ENCODE measurements at places on chromosomes 4 and X.

DNA sequence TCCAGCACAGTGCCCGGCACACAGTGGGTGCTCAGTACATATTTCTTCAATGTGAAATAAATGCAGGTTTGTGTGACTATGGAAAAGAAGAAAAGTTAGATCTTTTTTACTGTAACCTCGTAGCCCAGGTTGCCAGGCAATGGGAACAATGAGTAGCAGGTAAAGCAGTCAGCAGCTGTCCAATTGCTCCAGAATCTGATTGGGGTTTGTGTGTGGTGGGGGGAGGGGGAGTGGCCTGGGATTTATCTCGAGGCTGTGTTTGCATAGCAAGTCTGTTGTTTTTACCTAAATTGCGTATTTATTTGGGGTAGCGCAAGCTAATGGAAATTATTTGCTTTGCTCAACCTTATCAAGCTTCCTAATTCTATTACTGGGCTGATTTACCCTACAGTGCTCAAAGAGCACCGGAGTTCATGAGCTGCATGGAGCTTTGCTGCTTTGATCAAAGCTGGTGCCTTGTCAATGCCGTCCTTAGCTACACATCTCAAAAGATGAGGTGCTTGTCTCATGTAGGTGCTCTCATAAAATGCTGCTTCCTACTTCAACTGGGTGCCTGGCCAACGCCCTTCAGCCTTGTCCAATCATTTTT is 145.0 kb upstream of the DGKK start:
- DNase-seq: no peak

DNA sequence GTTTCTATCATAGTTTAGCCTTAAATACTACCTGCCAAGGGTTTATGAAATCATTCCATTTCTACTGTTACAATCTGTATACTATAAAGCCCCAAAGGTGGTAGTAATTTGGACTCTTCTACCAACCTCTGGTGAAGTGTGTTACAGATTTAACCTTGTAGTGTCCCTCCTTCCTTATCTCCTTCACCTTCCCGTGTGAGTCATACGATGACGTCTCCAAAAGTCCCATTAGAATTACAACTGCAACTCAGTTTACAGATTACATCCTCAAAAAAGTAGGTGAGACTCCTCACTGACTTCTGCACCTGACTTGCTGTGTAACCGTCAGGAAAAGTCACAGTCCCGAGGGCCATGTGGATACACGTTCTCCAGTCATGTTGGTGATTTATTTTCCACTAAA is 219.0 kb downstream of the DCTD start:
- no peak for DNase-seq

- no peak for DNase-seq
These were observed 26.1 kb downstream of the OTOP1 start for GRCh38 chr4:4200624-4201023.

- no peak for DNase-seq
These were observed 16.7 kb upstream of the AREG start for GRCh38 chr4:74428276-74428675.

DNA sequence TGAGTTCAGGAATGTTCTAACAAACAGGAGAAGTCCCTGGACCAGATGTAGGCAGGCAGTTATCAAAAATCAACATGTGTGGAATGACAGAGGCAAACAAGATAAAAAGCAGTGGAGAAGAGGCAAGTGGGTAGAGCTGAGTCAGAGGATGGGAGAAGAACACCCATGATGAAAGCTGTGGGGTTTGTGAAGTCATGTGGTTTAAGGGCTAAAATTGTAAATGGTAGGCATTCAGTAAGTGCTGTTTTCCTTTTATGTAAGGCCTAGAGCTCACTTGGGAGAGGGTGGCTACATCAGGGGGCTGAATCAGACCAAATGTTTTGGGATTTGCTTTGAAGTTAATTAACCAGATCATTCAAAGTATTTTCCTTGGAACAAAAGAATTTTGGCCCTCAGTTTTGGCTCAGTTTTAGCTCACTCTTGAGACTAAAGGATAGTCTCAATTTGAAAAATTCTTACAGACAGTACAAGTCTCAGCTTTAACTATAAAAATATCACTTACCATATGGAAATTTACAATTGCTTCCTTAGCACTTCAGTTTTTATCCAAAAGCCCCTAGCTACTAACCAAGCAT is 114.5 kb upstream of the PCDH7 start:
- no peak for DNase-seq

- DNase-seq: no peak
These were observed 1.0 kb upstream of the ANKRD17 start for GRCh38 chr4:73259571-73260090.

DNA sequence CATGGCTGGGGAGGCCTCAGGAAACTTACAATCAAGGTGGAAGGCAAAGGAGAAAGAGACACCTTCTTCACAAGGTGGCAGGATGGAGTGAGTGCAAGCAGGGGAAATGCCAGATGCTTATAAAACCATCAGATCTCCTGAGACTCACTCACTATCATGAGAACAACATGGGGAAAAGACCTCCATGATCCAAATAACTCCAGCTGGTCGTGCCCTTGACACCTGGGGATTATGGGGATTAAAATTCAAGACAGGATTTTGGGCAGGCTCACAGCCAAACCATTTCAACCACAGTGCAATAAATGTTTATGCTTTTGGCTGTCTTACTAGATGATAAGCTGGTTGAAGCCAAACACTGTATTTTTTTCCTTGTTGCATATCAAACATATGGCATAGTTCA is 1112.4 kb downstream of the STIM2 start:
- DNase-seq: no peak

DNA sequence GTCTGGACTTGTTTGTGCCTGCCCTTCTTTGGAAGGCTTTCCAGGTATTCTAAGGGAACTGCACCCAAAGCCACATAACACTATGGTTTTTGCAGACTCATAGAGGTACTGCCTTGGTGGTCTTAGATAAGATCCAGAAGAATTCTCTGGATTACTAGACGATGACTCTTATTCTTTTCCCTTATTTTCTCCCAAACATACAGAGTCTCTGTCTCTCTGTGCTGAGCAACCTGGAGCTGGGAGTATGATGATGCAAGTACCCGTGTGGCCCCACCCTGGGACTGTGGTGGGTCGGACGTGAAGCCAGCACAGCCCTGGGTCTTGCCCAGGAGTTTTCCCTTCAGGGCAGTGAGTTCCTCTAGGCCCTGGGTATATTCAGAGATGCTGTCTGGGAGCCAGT is 1342.4 kb upstream of the TENM3 start:
- DNase-seq: no peak

DNA sequence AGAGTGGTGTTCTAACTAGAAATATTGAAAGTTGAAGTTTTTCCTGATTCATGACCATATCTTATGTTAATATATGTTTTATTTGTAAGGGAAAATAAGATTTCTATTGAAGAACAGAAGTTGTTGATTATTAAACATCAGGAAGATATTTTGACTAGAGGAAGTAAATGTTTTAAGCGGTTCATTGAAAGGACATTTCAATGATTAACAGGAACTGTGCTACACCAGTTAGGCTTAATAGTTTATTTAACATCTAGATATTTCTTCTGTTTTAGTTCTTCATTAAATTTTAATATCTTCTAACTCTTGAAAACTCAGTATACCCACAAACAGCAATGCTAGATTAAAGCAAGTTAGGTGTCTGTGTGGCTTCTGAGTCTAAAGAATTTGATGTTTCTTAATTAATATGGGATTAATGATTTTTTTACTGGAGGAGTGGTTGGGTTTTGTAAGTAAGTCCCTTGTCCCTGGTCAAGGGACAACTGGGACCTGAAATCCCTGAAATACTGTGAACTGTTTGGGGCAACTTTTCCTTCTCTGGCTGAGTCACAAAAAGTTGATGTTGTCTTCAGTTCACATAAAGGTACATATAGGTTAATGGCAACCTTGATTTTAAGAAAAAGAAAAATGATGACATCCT is 42.9 kb upstream of the CYP4V2 start:
- DNase-seq: no peak

DNA sequence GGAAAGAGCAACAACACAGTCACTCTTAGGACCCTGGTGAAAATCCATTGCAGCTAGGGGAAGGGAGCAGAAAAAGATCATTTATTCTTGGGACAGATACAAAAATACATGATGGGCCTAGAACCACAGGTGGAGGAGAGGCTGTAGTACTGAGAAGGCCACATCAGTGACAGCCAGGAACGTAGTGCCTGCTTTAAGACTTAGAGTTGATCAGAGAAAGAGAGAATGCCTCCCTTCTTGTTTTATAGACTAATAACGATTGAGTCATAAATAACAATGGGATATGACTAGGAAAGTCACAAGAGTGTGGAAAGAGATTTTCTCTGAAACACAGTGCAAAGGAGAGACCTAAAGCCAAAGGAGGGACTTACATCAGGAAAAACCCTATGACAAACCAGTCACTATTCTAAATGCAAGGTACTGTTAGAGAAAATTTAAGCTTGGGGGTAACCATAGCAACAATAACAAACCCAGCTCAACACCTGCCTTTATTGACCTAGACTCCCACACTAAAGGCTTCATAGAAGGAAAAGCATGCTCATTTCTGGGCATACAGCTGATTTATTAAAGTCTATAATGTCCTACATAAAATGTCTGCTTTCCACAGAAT is 1015.0 kb upstream of the GRID2 start:
- DNase-seq: no peak

DNA sequence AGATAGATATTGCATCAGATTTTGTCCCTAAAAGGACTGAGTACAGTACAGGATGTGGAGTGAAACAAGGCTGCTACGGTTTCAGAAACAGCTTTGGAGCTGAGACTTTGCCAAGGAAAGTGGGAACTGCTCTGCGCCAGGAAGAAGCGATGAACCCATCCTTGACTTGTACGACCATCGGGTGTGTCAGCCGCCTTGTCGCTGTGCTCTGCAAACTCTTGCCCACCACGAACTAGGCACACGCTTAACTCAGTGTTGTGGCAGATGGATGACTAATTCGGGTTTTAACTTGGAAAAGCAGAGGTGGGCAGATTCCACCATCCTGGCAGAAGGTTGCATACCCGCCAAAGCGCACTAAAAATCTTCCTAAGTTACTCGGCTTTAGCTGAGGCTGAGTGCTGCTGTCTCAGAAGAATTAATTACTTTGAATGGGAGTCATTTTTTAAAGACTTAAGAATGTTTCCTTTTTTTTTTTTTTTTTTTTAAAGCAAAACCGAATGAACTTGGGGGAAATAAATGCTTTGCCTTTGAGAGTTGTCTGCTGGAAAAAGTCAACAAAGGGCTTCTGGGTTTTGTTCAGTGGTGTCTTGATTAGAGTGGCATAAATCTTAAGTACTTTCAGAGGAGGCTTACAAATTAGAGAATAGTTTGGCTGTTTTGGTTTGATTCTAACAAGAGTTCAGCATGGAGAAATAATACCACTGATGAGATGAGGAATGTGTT is 69.5 kb downstream of the SHROOM2 start:
- no peak for DNase-seq

DNA sequence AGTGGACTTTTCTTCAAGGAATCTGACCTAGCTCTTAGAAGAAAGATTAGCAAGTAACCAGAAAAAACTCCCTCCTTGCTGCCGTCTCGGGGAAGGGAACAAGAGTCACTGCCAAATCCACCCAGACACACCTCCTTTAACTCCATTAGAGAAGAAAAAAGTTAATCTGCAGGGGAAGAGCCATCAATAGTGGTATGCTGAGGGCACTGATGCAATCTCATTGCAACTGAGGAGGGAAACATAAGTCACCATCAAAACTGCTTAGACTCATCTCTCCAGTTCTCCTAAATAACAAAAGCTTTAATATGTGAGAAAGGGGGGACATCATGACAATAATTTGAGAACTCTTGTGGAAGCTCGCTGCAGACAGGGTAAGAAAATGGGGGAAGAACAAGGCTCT is 49.3 kb upstream of the MAGED4B start:
- no peak for DNase-seq
